ENCODE measurements at places on chromosomes 4 and X.

DNA sequence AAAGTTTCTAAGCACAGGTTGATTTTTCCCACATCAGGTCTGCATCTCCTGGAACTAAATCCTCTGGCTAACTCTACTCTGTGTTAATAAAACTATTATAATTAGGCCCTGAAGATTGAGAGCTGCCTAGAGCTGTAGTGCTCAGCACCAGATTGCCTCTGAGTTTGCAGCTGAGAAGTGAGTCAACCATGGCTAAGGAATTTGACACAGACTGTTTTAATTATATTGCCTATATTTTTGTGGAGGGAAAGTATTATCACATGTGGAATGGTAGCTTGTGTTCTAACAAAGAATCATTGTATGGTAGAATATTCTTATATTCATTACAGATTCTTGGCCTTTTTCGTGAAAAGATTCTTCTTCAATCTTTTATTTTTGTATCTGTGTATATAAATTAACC is 1907.6 kb upstream of the TENM3 start:
- no peak for DNase-seq

GRCh38 chr4:52643785-52644244 is 15.3 kb downstream of the USP46 start:
- DNase-seq, result no peak

DNA sequence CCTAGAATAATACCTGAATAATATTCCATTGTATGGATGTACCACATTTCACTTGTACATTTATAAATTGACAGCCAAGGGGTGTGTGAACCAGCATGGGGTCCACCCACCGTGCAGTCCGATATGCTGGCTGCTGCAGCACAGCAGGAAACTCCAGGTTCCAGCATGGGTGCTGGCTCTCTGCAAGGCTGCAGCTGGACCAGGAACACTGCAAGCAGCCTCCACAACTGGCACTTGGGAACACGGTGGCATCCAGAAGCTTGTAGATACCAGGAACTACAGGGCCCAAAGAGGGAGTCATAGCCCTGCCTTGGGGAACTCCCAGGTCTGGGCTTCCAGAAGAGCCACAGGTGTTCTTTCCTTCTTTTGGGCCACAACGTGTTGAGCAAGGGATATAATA is 91.2 kb downstream of the NXF2 start:
- DNase-seq, result no peak

DNA sequence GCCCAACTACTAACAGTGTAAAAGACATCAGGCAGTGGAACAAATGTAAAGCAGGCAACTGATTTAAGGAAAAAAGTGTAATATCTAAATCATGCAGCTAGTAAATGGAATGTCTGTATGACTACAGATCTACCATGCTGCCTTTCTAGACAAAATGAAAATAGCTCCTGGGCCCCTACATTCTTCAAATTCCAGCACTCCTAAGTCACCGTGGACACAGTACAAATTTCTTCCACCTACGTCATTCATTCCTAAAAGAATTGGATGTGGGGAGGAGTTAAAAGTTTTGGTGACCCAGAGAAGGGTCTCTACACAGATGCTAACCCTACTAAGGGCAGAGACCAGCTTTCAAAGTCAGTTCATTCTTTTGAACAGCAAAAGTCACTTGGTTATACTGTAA is 137.2 kb upstream of the ARHGEF9 start:
- DNase-seq, result no peak

DNA sequence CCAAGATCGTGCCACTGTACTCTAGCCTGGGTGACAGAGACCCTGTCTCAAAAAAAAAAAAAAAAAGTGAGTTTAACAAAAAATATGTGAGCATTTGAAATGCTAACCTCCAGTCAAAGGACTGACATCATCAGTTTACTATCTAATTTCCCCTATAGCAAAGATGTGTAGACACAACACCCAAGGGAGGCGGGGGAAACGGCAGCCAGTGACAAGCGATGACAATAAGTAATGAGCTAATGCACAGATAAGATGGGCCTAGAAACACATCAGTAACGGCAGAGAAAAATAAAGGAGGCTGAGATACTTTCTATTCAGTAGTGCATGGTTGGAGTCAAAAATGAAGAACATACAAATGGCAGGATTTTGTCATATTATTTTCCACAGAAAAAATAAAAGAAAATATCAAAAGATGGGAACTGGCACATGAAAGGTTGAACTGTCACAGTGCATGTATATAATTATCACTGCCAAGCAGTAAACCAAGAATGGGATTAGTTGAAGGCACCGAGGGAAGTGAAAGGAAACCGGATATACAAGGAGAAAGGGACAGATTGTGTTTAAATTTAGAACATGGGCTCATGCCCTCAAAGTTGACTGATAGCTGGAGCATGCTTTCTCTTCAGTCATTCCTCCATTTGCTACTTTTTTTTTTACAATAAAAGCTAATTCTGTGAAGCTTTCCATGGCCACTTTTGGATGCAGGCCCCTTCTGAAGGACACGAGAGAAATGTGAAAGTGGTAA is 41.8 kb downstream of the IGFBP7 start:
- DNase-seq, result no peak

GRCh38 chrX:48648336-48648751 is 35.3 kb upstream of the WAS start:
- peak; percentile 44 for DNase-seq

- no peak for DNase-seq
Measured at GRCh38 chrX:23048806-23049573, 49.2 kb downstream of the DDX53 start.

- DNase-seq, result no peak
Measured at GRCh38 chr4:22991576-22991975, 298.8 kb downstream of the GBA3 start.

- DNase-seq, result no peak
Measured at GRCh38 chr4:64497491-64497890, 88.2 kb upstream of the TECRL start.

- no peak for DNase-seq
Measured at GRCh38 chr4:40573593-40574311, 55.9 kb downstream of the RBM47 start.

DNA sequence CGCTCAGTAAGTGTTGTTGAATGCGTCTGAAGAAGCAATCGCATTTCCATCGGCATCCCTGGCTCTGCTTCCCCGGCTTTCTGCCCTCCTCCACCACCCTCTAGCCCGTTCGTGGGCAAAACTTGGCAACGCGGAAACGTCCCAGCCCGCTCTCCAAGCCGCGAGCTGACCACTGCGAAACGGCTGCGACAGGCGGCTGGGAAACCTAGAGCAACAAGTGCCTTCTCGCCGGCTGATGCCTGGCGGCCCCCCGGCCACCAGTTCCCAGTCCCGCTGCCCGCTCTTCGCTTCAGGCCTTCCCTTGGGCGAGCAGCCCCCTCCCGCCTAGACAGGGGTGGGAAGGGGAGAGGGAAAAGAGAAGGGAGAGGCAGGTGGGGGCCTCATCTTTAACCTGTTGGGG is 837 bp downstream of the CITED1 start:
- DNase-seq, result no peak

- no peak for DNase-seq
Measured at GRCh38 chr4:17013382-17014006, 115.0 kb upstream of the LDB2 start.

DNA sequence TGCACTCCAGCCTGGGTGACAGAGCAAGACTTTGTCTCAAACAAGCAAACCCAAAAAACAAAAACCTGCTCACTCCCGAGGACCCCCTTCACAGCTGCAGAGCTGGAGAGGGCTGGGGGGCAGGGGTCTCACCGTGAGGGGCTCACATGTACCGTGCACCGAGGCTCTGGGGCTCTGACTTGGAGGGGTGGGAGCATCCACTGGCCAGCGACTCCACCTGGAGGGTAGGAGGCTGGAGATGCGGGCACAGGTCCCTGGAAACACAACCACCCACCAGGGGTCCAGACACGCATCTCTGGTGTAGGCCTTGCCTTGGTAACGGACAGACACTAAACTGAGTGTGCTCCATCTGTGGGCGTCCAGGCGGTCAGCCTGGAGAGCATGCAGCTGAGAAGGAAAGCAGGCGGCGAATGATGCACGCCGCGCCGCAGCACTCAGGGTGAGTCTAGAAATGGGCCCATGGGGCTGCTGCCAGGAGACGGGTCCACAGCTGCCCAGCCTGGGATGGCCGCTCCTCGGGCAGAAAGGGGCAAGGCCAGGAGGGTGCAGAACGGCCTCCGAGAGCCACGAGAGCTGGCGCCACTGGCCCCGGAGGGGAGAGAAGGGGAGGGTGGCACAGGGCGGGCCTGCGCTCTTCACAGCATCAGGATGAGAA is 26.1 kb downstream of the PPP2R3B start:
- DNase-seq, result no peak

DNA sequence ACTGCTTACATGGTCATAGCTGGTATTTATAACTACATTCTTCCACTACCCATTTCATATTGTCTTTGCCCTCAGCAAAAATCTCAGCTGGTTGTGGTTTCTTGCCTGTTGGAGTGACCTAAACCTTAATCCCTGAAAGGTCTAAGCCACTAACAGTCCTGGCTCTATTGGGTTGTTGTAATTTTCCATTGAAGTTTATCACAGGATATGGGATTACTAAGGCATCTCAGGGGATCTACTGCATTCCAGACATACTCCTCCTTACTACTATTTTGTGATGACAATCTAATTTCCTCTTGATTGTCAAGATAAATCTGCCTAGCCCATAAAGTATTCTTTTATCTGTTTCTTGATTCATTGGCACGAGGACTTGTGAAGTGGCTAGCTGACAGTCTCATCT is 6.2 kb upstream of the OSTC start:
- DNase-seq, result no peak

GRCh38 chr4:8577972-8578371 is 2.2 kb upstream of the GPR78 start:
- DNase-seq, result no peak
